ENCODE measurements at places on chromosomes 7 and 10. TPM values are rescaled to one million over a fixed set of nuclear protein-coding genes. Genes with fewer than 3 reads are reported as not detected.

DNA sequence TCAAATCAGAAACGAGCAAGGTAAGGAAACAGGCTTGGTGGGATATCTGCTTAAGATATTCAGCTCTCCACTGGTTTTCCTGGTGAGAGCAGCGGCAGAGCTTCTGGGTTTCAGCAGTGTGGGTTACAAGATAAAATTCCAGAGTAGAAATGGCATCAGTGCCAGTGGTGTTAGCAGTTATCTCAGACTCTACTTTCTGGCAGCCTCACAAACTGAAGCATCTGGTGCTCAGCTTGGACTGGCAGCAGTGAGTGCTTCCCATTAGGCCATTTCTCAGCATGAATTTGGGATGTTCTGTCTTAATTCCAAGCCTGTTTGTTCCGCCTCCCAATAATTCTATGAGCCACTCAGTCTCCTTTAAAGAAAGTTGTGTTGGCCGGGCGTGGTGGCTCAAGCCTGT lies 6.9 kb upstream of the GSTO2 start:
- DNase-seq = no peak

DNA sequence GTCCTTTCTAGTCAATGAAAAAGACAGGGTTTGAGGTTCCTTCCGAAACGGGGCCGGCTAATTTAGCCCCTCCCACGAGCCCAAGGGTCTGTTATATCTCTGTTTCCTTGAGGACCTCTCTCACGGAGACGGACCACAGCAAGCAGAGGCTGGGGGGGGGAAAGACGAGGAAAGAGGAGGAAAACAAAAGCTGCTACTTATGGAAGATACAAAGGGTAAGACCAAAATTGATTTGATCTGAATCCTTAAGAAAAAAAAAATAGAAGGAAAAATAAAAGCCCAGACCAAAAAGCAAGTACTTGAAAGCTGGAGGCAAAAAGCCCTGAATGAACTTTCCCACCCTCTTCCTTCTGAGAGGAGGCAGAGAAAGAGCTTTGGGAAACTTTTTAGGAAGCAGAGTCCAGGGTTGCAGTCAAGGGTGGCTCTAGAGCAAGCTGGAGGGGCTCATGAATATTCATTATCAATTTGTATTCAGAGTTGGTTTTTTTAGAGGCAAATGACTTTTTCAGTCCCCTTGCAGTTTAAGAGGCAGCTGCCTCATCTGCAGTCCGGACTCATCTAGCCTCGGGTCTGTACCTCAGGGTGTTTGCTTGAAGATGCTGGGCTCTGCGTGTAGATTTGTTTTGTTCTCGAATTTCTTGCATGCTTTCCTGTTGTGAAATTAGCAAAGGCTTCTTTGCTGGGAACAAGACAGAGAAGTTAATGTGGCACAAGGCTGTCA lies at the start of gene ENTPD1:
Gene ENTPD1, plus strand, starts transcription at position 123 of the 721 bp plus-strand sequence. Its CDS starts 77 bp downstream, at position 200.
- no peak for DNase-seq

GALNT17 gene
- total RNA-seq = not detected

- DNase-seq = peak; percentile 12
Observed at GRCh38 chr7:156668130-156668741, 27.7 kb downstream of the RNF32 start.

- no peak for DNase-seq
Observed at GRCh38 chr7:25763463-25763860, 388.5 kb upstream of the NFE2L3 start.

HMX3 gene
- total RNA-seq = not detected

DNA sequence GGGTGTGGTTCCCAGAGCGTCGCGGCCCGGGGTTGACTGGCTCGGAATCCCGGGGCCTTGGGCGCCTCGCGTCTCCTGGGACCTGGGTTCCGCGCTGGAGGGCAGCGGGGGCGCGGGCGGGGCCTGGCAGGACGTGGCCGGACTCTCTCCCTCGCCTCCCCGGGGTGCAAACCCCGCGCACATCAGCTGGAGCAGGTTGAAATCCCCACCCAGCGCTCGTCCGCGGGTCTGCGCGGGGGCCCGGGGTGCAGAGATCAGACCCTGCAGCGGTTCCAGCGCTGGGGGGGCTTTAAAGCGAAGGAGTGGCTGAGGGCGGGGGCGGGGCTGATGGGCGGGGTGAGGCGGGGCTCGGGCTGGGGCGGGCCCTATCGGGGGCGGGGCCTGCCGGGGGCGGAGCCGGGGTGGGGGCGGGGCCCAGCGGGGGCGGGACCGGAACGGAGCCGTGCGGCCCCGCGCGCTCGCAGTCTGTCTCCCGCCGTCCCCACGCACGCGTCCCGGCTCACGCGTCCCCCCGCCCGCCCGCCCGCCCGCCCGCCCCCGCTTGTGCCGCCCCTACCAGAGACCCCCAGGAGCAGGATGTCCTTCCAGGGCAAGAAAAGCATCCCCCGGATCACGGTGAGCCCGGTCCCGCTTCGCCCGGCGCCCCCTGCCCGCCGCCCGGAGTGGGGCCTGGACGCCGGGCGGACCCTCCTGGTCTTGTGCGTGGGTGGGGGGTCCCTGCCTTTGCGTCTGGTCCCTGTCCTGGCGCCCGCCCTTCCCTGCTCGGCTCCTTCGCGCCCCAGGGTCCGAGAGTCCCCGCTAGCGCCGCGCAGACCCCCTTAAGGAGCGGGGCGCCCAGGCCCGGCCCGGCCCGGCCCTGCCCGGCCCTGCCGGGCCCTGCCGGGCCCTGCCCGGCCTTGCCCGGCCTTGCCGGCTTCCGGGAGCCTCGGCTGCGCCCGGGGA lies at the start of gene DPYSL4:
Gene DPYSL4, plus strand, starts transcription at position 461 of the 942 bp plus-strand sequence. Its CDS starts 116 bp downstream, at position 577.
- no peak for DNase-seq

DNA sequence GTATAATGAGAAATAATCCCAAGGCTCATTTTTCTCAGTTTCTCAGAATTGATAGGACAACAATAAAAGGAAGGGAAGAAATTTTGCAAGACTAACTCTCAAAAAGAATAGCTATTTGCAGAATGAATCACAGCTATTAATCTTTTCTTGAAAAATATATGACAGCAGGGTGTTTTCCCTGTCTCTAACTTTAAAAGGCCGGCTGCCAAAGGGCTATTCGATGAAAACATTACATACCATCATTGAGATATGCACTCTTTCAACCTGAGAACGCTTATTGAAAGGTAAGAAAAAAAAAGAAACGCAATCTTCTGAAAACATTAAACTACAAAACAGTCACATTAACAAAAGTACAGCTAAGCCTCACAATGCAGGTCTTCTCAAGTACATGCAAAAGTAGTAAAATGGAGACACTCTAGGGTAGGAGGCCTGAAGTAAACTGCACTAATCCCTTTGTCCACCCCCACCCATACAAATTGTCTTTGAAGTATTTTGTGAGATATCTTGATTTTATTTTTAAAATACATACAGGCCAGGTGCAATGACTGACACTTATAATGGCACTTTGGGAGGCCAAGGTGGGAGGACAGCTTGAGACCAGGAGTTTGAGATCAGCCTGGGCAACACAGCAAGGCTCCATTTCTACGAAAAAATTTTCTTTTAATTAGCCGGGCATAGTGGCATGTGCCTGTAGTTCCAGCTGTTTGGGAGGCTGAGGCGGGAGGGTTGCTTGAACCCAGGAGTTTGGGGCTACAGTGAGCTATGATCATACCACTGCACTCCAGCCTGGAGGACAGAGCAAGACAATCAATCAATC lies 83.0 kb downstream of the PARD3 start:
- peak; percentile 73 for DNase-seq

DNA sequence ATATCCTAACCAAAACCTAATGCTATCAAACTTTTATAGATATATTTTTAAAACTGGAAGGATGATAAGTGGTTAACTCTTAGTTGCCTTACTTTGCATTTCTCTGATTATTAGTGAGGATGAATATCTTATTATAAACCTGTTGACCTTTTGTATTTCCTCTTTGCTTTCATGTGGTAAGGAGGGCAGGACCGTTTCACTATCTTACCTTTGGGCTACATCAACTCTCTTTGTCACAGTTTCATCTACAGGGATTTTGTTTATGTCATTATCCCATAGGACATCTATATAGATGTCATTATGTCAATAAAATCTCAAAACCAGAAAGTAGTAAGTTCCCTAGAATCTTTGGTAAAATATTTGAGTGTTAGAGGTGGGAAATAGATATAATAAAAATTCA lies 219.3 kb downstream of the THSD7A start:
- DNase-seq = no peak

DNA sequence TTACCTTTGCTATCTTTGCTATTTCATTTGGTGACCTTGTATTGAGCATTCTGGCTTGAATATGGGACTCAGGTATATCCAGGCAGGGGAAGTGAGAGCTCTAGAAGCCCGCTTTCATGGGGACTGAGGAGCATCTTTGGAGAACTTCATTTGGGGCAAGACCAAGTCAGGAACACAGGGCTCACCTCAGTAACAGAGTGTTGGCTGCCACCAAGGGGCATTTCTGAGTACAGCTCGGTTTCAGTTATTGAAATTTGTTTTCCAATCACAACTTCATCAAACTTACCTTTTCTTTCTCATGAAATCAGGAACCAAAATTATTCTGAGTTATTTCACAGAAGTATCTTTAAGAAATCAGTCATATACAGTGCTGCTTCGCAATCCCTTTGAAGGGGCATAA lies 337.2 kb downstream of the C7orf25 start:
- DNase-seq = no peak

GRCh38 chr7:154575497-154575896 lies 427.4 kb downstream of the PAXIP1 start:
- DNase-seq = no peak

- DNase-seq = no peak
Observed at GRCh38 chr10:70561558-70561957, 41.0 kb downstream of the PRF1 start.

CROT gene
- total RNA-seq = 15.9 TPM

VIPR2 gene
- total RNA-seq = not detected
